ENCODE measurements at places on chromosomes 11 and 22. TPM values are rescaled to one million over a fixed set of nuclear protein-coding genes. Genes with fewer than 3 reads are reported as not detected.
A peak's percentile ranks its signal among the peaks of the same experiment; 100 is the strongest.

OLFML1 gene
- total RNA-seq, result not detected

GRCh38 chr11:77085652-77086051 is 17.0 kb upstream of the OMP start:
- DNase-seq, result no peak

ROBO4 gene
- 13.7 TPM for total RNA-seq

DNA sequence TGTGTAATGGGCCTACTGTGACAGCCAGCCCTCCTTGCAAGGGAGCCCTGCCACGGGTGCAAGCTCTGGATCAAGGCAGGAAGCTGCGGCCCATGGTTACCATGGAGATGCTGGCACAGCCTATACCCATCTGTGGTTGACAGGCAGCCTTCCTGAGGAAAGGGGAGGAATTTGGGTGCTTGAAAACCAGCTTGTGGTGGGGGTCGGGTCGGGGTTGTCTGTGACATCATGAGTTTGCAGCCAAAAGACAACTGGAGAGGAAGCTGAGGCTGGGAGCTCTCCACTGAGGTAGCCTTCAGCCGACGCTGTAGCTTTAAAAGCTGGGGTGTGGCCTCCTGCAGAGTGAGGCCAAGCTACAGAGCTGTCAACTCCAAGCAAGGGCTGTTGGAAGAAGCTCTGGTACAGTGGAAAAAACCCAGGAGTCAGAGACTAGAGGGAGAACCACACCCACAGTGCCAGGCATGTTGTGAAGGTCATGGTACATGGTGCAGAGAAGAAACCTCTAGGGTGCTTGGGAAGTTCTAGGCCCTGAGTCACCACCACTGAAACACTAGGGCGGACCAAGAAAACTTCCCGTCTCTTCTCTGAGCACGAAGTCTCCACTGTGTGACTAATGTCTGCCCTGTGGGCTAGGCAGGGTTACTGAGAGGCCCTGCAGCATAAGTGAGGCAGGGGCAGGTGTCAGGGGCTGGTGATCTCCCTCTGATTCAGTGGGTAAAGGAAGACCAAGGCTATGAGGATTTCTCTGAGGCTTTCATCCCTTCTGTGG is 10.8 kb upstream of the LDHA start:
- DNase-seq, result peak; percentile 91

GRCh38 chr22:43845981-43846380 is 16.3 kb downstream of the SULT4A1 start:
- no peak for DNase-seq

- DNase-seq, result no peak
Observed at GRCh38 chr22:46063846-46064227, 86.5 kb upstream of the PPARA start.

DNA sequence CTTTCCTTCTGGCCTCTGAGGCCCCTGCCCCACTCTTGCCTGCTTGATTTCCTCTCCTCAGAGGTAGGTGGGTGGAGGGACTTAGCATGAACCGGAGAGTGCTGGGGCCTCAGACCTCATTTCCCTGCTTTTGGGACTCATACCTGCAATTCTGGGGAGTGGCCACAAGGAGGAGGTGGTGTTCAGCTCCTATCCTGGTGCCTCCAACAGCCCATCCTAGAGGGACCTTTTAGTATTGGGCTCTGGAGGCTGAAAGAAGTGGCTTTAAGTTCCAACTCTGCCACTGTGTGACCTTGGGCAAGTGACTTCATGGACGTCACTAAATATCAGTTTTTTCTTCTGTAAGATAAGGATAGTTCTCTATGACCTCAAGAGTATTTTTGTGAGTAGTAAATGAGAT is 98.6 kb downstream of the KIAA1671 start:
- no peak for DNase-seq

DNA sequence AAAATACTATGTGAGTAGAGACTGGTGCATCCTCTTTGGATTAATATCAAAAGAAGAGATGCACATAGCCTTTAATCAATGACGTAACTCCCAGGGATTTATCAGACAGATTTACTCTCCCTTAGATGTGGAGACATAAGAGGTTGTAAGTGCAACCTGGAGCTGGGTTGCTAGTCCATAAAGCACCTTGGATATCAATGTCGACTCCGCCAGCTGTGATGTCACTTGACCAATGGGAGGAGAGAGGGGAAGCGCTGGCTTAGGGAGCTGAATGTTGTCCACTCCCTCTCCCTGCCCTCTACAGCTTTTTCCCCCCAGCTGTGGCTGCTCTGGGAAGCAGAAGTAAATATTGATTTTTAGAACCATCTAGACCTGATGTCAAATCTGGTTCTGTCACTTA is 28.9 kb upstream of the TMEM86A start:
- DNase-seq, result no peak

DNA sequence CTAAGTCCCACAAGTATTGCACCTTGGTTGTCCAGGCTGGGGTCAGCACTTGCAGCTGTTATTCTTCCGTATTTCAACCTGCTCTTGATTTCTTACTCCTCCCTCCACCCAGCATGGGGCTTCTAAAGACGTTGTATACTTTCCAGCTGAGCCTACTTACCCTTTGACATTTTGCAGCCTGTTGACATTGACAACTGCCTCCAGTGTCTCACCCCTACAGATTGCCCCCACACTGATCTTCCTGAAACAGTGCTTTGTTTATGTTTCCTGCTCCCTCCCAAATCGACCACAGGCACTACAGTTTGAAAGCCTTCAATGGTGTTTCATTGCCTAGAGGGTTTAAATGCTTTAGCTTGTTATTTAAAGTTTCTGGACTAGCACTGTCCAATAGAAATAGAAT is 56.6 kb downstream of the FAM83F start:
- no peak for DNase-seq

DERL3 gene
- total RNA-seq, result 0.72 TPM

Measured in MG63 (cell line).